Left lung (tissue), 14 donors: ENCODE measurements at places on chromosomes 7 and 10. TPM values are rescaled to one million over a fixed set of nuclear protein-coding genes. Genes with fewer than 3 reads are reported as not detected.

C10orf143 gene
- 5.4 TPM for total RNA-seq

PTPRZ1 gene
- 0.84 TPM for total RNA-seq

ASZ1 gene
- 0.39 TPM for total RNA-seq

ASB13 gene
- 12.9 TPM for total RNA-seq

ZPBP gene
- not detected for total RNA-seq

ATRNL1 gene
- 1.1 TPM for total RNA-seq

ADRB1 gene
- 15.4 TPM for total RNA-seq

GRCh38 chr7:55019191-55019690 lies 424 bp downstream of the EGFR start:
- peak overlapping the region; percentile 89 for H3K27ac ChIP-seq
- no peaks in the 10 kb centered on the region for H3K27me3 ChIP-seq
- peak; percentile 42 for DNase-seq
- H3K36me3 ChIP-seq = no peaks in the 10 kb centered on the region
- H3K4me1 ChIP-seq = peaks cover 26% of the 10 kb centered on the region
- H3K4me3 ChIP-seq = peak overlapping the region; percentile 78

- no peak overlapping the region for H3K27ac ChIP-seq
- no peak overlapping the region for H3K4me3 ChIP-seq
- H3K36me3 ChIP-seq = no peaks in the 10 kb centered on the region
- H3K4me1 ChIP-seq = no peaks in the 10 kb centered on the region
Measured at GRCh38 chr7:103576641-103577040, 130.6 kb upstream of the SLC26A5 start.

DNA sequence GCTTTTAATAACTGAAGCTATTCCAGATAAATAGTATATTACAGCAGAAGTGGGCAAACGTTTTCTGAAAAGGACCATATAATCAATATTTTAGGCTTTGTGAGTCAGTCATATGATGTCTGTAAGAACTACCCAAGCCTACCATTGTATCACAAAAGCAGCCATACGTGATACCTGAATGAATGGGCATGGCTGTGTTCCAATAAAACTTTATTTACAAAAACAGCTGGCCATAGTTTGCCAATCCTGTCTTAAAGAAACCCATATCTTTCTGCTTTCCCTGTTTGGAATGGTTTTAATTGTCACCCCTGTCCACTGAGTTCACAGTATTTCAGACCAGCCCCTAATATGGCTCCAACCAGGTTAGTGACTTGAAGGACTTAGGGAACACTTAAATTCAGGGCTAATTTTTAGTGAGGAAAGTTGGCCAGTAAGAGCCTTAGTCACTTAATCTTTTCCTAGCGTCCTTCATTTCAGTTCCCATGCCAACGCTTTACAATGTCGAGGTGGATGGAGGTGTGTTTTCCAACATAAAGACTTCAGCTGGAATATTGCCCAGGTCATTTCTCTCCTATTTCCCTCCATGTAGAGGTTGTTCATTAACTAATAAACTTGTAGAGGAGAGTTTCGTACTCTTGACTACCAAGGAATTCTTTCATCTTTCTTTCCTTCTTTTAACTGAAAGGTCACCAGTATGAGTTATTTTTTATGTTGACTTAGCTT lies 184.5 kb downstream of the TRIL start:
- no peak overlapping the region for H3K27ac ChIP-seq
- no peak overlapping the region for H3K4me3 ChIP-seq
- no peaks in the 10 kb centered on the region for H3K4me1 ChIP-seq

GRCh38 chr7:28237363-28237762 lies 56.8 kb upstream of the JAZF1 start:
- no peaks in the 10 kb centered on the region for H3K27me3 ChIP-seq
- H3K27ac ChIP-seq = peak overlapping the region; percentile 42
- no peak overlapping the region for H3K4me3 ChIP-seq
- DNase-seq = no peak
- no peaks in the 10 kb centered on the region for H3K36me3 ChIP-seq

DNA sequence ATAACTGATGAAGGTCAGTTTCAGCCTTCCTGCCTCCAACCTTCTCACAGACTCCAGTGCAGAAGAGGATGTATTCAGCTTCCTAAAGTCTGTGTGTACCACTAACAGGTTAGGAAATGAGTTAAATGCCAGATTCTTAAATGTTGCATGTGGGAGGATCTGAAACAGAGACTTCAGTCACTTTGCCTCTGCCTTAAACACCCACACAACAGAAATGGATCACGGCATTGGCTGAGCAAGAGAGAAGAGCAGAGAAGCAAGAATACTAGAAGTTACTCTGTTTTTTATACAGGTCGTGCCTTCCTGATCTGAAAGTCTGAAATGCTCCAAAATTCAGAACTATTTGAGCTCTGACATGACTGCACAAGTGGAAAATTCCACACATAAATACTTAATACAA lies 98.9 kb upstream of the ARHGAP21 start:
- no peak for DNase-seq
- H3K4me1 ChIP-seq = no peaks in the 10 kb centered on the region
- no peak overlapping the region for H3K4me3 ChIP-seq
- H3K36me3 ChIP-seq = no peaks in the 10 kb centered on the region

- H3K4me3 ChIP-seq = no peak overlapping the region
- H3K4me1 ChIP-seq = peaks cover 18% of the 10 kb centered on the region
- no peaks in the 10 kb centered on the region for H3K27me3 ChIP-seq
Measured at GRCh38 chr7:128010391-128011127, 20.7 kb downstream of the LRRC4 start.

DNA sequence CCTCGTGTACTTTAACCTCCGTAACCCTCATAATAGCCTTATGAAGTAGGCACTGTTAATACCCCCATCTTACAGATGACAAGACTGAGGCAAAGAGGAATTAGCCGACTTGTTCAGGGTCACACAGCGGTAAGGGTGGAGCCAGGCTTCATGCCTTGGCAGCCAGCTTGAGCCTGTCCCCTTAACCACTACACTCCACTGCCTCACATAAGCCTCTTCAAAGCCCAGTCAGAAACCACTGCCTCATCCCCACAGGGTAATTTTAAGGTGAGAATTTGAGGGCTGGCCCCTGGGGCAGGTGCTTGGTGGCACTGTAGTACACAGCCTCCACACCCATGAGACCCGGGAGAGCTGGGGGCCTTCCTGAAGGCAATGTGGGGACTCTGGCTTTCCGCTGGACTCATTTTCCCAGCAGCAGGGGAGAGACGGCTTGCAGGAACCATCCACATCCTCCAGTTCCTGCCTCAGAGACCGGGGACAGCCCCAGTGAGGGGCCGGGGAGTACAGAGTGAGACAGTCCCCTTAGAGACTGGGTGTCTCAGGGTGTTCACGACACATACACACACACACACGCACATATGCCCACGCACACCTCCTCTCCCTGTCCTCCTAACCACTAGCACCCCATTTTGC lies 7.6 kb upstream of the C10orf105 start:
- peak overlapping the region; percentile 95 for H3K27ac ChIP-seq
- no peaks in the 10 kb centered on the region for H3K27me3 ChIP-seq
- H3K4me3 ChIP-seq = no peak overlapping the region
- H3K4me1 ChIP-seq = peaks cover 65% of the 10 kb centered on the region
- DNase-seq = no peak

DNA sequence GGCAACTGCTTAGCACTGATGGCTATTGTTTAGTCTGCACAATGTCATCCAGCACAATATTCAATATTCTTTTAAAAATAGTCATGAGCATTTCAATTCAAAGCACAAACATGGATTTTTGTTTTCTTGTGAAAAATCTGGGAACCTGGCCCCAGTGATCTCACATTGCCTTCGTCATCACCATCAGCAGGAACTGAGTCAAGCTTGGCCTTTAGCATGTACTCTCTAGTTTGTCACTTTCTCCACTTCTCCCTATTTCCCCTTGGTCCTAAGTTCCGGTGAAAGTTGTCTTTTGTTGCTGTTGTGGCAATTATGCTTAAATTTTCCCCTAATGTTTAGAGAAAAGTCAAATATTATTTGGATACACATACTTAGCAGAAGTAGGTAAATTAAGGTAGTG lies 252.9 kb upstream of the SORCS1 start:
- H3K36me3 ChIP-seq = no peaks in the 10 kb centered on the region
- H3K4me3 ChIP-seq = no peak overlapping the region
- no peak for DNase-seq
- no peaks in the 10 kb centered on the region for H3K4me1 ChIP-seq
- H3K27ac ChIP-seq = no peak overlapping the region
- H3K27me3 ChIP-seq = no peaks in the 10 kb centered on the region

GRCh38 chr7:140057143-140057535 lies 5.6 kb downstream of the PARP12 start:
- peak overlapping the region; percentile 31 for H3K27ac ChIP-seq
- no peaks in the 10 kb centered on the region for H3K27me3 ChIP-seq
- H3K4me1 ChIP-seq = peaks cover 9% of the 10 kb centered on the region
- no peaks in the 10 kb centered on the region for H3K36me3 ChIP-seq
- no peak for DNase-seq

DNA sequence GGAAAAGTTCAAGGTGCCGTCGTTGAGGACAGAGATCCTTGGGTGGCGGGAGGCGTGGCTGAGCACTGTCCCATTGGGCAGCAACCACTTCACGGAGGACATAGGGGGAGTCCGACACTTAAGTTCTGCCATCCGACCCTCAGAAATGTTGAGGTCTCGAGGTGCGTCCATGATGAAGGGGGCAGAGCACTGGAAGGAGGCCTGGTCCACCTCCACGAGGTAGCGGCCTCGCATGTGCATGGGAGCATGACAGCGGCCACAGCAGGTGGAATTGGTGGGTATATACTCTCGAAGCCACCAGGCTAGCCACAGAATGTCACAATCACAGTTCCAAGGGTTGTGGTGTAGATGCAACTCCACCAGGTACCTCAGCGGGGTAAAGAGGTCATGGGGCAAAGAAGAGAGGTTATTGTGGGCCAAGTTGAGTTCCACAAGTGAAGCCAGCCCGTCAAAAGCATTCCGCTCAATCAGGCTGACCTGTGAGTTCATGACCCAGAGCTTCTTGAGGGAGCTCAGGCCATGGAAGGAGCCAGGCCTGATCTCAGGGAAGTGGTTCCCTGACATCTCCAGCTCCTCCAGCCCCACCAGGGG lies 1.7 kb downstream of the LRRC4 start:
- no peak overlapping the region for H3K4me3 ChIP-seq
- H3K4me1 ChIP-seq = peaks cover 77% of the 10 kb centered on the region
- no peak for DNase-seq
- H3K27me3 ChIP-seq = peaks cover 7% of the 10 kb centered on the region

DNA sequence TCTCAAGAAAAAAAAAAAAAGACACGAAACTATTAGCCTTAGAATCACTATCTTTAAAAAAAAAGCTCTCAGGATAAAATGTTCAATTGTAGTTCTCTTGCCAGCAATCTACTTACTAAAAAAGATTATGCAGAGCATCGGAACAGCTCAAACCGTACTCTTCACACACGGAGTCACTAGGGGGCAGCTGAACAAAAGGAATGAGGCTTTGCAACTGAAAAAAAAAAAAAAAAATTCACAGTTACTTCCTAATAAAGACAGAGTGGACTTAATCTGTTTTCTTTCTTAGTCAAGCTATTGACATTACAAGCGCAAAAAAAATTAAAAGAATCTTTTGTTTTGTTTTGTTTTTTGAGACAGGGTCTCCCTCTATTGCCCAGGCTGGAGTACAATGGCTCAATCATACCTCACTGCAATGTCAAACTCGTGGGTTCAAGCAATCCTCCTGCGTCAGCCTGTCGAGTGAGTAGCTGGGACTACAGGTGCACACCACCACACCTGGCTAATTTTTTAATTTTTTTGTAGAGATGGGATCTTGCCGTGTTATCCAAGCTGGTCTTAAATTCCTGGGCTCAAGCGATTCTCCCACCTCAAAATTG lies 11.5 kb downstream of the PMS2 start:
- peak; percentile 53 for DNase-seq
- no peaks in the 10 kb centered on the region for H3K27me3 ChIP-seq
- H3K4me1 ChIP-seq = no peaks in the 10 kb centered on the region
- no peak overlapping the region for H3K27ac ChIP-seq
- no peaks in the 10 kb centered on the region for H3K36me3 ChIP-seq
- no peak overlapping the region for H3K4me3 ChIP-seq

DNA sequence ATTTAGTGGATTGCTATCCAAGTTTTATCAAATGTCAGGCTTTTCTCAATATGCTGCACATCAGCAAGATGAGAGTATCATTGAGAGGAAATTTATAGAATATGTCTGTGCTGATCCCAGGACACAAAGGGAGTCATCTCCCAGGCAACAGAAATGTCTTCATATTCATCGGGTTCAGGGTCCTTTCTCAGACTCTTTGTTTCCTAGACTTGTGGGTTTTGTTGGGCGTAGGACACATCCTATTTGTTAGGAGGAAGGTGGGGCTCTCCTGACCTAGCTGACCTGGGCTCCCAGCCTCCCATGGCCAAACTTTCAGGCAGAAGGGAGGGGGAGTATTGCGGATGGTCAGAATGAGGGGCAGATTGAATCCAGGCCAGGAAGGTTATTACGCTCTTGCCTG lies 22.9 kb upstream of the NPS start:
- H3K36me3 ChIP-seq = no peaks in the 10 kb centered on the region
- no peaks in the 10 kb centered on the region for H3K4me1 ChIP-seq
- H3K4me3 ChIP-seq = no peak overlapping the region
- no peak for DNase-seq
- no peaks in the 10 kb centered on the region for H3K27me3 ChIP-seq

- H3K27ac ChIP-seq = no peak overlapping the region
- H3K4me1 ChIP-seq = no peaks in the 10 kb centered on the region
- no peak overlapping the region for H3K4me3 ChIP-seq
- DNase-seq = no peak
Measured at GRCh38 chr10:101797403-101798059, 14.3 kb upstream of the NPM3 start.

DNA sequence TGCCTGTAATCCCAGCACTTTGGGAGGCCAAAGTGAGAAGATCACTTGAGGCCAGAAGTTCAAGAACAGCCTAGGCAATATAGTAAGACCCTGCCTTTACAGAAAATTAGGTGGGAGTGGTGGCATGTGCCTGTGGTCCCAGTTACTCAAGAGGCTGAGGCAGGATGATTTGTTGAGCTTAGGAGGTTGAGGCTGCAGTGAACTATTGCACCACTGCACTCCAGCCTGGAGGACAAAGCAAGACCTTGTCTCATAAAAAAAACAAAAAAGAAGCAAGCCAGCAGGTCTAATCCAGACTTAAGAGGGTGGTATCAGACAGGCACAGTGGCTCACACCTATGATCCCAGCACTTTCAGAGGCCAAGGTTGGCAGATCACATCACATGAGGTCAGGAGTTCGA lies 24.5 kb upstream of the KCTD7 start:
- DNase-seq = no peak
- H3K27ac ChIP-seq = no peak overlapping the region
- H3K4me1 ChIP-seq = no peaks in the 10 kb centered on the region
- H3K4me3 ChIP-seq = no peak overlapping the region
- H3K27me3 ChIP-seq = no peaks in the 10 kb centered on the region
- H3K36me3 ChIP-seq = no peaks in the 10 kb centered on the region

DNA sequence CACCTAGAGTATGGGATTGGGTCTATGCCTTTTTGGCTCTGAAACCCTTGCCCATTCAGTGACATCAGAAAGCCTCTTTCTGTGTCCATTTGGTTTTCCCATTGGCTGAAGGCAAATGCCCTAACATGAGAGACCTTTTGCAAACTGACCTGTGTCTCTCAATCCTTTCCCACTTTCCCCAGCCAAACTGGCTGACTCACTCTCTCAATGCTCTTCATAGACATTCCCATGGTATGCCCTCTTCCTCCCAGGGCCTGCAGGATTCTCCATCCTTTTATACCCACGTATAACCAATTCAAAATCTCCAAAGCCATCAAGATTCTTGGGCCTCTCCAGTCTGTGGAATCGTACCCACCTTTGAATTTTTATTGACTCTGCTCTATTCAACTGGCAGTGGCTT lies 563.3 kb downstream of the GATA3 start:
- H3K4me3 ChIP-seq = no peak overlapping the region
- H3K36me3 ChIP-seq = no peaks in the 10 kb centered on the region
- no peaks in the 10 kb centered on the region for H3K4me1 ChIP-seq
- no peaks in the 10 kb centered on the region for H3K27me3 ChIP-seq

- DNase-seq = peak; percentile 84
- no peak overlapping the region for H3K27ac ChIP-seq
- peaks cover 31% of the 10 kb centered on the region for H3K4me1 ChIP-seq
- H3K27me3 ChIP-seq = peaks cover 97% of the 10 kb centered on the region
Measured at GRCh38 chr7:155456738-155457543, 988 bp upstream of the EN2 start.
